ENCODE measurements at places on chromosomes 6 and 20. TPM values are rescaled to one million over a fixed set of nuclear protein-coding genes. Genes with fewer than 3 reads are reported as not detected.

GRCh38 chr6:24145690-24146131 is 19.7 kb downstream of the NRSN1 start:
- no peaks in the 10 kb centered on the region for H3K4me1 ChIP-seq
- DNase-seq: no peak
- H3K36me3 ChIP-seq: no peaks in the 10 kb centered on the region
- no peaks in the 10 kb centered on the region for H3K27me3 ChIP-seq

GRCh38 chr6:161029195-161029809 is 37.7 kb downstream of the MAP3K4 start:
- no peaks in the 10 kb centered on the region for H3K27me3 ChIP-seq
- DNase-seq: no peak
- H3K36me3 ChIP-seq: peaks cover 1% of the 10 kb centered on the region
- H3K4me3 ChIP-seq: no peak overlapping the region
- H3K27ac ChIP-seq: no peak overlapping the region

GRCh38 chr6:16898640-16899396 is 137.6 kb upstream of the ATXN1 start:
- DNase-seq: no peak
- no peaks in the 10 kb centered on the region for H3K27me3 ChIP-seq

- no peak overlapping the region for H3K4me3 ChIP-seq
- H3K27me3 ChIP-seq: no peaks in the 10 kb centered on the region
- no peaks in the 10 kb centered on the region for H3K4me1 ChIP-seq
- H3K27ac ChIP-seq: no peak overlapping the region
- H3K36me3 ChIP-seq: no peaks in the 10 kb centered on the region
Observed at GRCh38 chr20:20020908-20021307, 3.7 kb downstream of the NAA20 start.

DNA sequence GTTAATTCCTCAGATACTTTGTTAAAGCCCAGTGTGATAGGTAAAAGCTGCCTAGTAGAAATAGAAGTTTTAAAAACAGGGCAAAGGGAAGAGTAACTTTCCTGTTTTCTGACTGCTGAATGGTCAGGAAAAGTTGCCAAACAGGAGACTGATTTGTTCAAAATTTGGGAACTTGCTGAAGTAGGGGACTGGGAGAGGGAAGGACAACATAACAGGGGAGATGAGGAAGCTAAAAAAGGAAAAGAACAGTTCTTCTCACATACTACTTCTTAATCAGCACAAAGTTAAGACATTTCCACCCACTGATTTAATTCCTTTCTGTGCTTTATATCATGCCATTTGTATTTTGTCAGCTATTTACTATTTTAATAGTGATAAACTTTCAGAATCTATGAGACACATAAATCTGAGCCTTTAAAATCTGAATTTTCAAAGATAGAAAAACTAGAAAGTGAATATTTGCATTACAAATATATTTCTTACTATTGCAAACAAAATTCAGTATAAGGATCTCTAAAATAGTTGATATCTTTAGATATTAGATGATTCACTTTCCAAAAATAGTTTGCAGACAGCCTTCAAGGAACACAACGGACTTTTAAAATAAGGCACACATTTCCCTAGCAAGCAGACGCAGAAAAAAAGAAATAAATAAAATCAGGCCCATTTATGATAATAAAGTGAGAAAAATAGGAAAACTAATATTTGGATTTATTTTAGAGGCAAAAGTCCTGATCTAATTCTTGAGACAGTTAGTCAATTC is 36.9 kb upstream of the SLC16A10 start:
- H3K36me3 ChIP-seq: no peaks in the 10 kb centered on the region
- no peaks in the 10 kb centered on the region for H3K4me1 ChIP-seq
- no peak overlapping the region for H3K27ac ChIP-seq
- H3K4me3 ChIP-seq: no peak overlapping the region

GRCh38 chr6:21438237-21438985 is 155.1 kb upstream of the SOX4 start:
- H3K36me3 ChIP-seq: no peaks in the 10 kb centered on the region
- H3K27ac ChIP-seq: no peak overlapping the region
- no peaks in the 10 kb centered on the region for H3K4me1 ChIP-seq
- no peaks in the 10 kb centered on the region for H3K27me3 ChIP-seq

LY6G5C gene
- polyA plus RNA-seq: 1.8 TPM

ZKSCAN3 gene
- 1.8 TPM for polyA plus RNA-seq

NHSL1 gene
- 13.2 TPM for polyA plus RNA-seq

All from sigmoid colon (tissue), 7 donors.